ENCODE measurements at places on chromosomes 2 and 18.

DNA sequence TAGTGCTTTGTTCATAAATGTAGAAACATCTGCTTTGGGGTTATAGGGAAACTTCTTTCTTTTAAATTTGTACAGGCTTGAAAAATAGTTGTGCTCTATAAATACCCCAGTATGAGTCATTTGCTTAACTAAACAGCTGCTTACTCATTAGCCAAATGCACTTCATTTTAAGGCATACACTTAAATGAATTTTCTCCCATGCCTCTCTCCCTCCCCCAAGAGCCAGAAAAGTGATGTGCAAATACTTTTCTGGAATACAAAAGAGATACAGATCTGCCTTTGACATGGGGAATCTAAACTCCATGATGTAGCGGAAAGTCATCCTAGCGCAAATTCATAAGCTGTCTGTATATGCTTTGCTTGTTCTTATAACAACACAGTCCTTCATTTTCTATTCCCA is 469.4 kb downstream of the DLGAP1 start:
- no peak for DNase-seq

DNA sequence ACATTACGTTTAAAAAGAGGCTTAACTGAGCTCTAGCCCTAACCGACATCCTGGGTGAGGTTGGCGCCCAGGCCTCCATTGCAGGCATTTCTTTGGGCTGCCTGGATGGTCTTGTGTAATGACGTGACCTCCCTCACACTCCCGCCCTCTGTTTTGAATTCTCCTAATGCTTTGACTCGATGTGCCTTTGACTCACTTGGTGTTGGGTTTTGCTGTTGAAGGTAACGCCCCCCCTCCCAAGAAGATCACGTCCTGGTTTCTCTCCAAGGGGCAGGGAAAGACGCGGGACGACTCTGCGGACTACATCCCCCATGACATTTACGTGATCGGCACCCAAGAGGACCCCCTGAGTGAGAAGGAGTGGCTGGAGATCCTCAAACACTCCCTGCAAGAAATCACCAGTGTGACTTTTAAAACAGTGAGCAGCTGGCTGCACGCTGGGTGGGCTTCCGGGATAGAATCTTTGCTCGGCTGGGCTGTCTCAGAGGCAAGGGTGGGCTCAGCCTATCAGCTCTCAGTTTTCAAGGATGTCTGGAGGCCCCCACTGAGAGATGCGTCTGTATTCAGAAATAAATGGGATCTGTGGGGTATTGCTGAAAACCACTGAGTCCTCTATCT is 87.9 kb upstream of the ATG16L1 start:
- no peak for DNase-seq

DNA sequence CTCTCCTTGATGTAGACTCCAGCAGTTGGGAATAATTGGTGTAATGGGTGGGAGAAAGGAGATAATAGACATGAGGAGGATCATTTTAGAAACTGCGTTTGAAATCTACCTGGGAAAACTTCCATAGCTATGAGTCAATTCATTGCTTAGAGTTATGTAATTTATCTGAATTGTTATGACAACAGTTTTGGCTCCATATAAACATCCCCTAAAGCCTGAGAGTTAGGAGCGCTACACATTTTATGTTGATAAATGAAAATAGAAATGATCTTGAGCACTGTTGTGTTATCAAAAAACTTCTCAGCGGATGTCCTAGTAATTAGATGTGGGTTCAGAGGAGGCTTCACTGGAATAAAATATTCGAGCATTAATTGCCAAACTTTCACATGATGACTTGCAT is 573.4 kb downstream of the TSN start:
- no peak for DNase-seq

DNA sequence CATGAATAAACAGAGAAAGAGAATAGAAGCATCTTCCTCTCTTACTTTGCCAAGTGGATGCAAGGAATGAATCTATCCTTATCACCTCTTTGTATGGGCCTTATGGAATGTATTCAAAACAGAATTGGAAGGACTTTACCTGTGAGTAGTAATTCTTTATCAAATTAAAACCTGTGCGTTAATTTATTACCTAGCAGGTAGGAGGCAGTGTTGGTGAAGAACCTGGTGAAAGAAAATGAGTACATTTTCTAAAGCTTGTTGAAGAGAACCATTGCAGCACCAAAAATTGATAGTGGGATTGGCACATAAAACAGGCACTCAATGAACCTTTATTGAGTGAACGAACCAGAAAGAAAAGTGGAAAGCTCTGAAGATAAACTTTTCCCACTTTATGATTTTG is 1302.1 kb upstream of the CELF4 start:
- DNase-seq: no peak

DNA sequence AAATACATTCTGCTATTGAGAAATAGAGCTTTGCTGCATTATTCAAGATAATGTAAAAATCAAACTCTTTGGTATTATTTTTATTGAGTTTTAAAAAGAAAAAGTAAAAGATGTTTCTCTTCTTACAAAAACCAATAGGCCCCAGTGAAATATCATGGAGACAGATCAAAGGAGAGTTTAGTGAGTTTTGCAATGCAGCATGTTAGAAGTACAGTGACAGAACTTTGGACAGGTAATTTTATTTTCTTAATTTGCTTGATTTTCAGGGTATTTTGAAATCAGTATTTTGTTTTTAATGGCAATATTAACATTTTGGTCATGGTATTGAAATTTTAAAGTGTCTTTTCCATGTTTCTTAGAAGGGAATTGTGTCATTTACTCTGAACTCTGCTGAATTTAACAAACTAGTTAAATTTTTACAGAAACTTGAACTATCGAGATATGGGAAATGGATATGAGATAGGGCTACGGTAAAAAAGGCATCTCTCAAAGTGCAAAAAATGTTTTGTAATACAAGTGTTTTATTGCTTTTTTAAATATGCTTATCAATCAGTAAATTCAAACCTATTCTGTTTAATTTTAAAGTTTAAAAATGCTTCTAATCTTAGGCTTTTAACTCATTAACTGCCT is 13.8 kb downstream of the DNAJC10 start:
- DNase-seq: no peak

- no peak for DNase-seq
These were observed 45.4 kb upstream of the PTMA start for GRCh38 chr2:231662811-231663457.

GRCh38 chr2:56476509-56477071 is 292.8 kb downstream of the CCDC85A start:
- no peak for DNase-seq

DNA sequence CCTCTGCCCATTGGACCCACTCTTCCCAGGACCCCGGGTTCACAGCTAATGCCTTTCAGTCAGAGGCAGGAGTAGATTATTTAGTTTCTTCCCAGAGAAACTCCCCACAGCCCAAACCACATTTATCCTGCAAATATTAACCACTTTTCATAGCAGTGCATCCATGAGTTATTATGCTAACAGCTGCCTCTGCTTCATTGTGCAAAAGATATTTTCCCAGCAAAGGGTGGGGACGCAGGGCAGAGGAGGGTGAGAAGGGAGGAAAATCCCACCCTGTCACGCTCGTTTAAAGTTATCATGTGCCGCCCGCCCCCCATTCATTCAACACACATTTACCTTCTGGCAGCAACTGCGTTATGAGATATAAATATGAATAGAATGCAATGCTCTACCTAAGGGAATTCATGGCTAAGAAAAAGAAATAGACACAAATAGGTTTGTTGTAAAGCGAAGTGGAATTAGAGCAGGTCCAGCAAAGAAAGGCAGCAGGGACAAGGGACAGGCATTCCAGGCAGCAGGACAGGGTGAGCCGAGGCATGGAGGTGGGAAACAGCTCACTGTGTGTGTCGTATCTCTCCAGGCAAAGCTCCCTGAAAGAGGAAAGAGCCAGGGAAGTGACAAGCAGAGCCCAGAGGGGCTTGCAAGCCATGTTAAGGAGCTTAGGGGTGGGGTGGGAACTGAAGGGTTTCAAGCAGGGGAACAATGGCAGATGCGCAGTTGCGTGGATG is 46.3 kb upstream of the LTBP1 start:
- no peak for DNase-seq

DNA sequence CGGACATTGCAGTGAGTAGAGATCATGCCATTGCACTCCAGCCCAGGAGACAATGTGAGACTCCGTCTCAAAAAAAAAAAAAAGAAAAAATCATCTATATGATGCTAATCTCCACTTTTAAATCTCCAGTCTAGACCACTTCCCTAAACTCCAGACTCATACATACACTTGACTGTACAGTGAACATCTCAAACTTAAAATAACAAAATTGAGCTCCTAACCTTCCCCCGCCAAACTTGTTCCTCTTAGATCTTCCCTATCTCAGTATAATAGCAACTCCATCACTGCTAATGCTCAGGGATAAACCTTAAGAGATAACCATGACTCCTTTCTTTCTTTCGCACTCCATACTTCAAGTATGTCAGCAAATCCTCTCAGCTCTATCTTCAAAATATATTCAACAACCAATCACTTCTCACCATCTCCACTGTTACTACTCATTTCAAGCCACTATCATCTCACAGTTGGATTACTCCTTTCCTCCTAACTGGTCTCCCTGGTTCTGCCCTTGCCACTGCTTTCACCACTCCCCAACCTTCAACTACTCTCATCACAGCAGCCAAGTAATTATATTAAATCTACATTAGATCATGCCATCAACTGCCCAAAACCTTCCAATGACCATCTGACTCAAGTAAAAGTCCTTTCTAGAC is 12.0 kb downstream of the MEMO1 start:
- DNase-seq: no peak

GRCh38 chr18:53764086-53764485 is 460.4 kb downstream of the MBD2 start:
- no peak for DNase-seq

GRCh38 chr18:62586781-62587487 is 64.1 kb downstream of the ZCCHC2 start:
- DNase-seq: no peak

DNA sequence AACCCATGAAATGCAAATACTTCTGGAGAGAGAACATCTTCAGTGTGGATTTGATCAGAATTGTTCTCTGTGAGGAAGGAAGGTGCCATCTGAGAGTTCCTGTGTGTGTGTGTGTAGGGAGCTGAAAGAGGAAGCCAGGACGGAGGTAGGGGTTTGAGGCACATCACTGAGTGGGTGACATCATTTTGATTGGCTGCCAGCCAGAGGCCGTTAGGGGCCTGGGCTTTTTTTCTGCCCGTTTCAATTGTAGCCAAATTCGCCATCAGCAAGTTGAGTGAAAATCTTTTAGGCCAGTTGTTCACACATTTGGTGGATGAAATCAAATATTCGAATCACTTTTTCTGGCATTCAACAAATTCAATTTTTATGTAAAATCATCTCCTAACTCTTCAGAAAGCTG is 48.9 kb downstream of the TSN start:
- no peak for DNase-seq

GRCh38 chr2:78973630-78974029 is 51.9 kb upstream of the REG3G start:
- no peak for DNase-seq

DNA sequence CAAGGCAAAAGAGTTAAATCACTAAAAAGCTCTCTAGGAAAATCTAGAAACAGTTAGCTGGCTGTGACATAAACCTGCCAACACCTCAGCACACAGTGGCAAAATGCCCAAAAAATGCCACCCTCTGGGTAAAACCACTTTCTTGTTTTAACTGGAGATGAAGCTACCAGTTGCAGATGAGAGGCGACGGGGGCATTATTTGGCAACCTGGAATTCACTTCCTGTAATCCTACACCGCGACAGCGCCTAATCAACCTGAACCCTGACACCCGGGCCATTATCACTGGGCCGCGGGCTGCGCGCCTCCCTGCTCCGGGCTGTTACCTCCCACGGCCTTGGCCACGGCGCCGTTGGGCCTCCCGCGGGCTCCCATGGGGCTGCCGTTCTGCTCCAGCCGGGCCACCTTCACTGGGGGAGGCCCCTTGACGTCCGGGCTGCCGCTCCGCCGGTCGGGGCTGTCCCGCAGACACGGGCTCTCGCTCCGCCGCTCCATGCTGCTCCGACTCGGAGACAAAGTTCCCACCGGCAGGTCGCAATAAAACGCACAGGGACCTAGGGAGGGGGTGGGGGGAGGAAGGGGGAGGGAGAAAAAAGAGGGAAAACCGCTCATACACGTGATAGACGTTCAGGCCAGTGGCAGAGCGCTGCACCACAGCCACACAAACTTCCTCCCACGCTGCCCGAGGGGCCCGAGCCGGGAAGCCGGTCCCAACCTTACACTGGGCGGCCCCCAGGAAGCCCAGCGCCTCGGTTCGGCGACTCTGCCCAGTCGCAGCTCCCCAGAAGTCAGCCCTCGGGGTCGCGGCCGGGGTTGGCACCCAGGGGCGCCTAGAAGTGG is 2.0 kb downstream of the SATB2 start:
- DNase-seq: no peak

DNA sequence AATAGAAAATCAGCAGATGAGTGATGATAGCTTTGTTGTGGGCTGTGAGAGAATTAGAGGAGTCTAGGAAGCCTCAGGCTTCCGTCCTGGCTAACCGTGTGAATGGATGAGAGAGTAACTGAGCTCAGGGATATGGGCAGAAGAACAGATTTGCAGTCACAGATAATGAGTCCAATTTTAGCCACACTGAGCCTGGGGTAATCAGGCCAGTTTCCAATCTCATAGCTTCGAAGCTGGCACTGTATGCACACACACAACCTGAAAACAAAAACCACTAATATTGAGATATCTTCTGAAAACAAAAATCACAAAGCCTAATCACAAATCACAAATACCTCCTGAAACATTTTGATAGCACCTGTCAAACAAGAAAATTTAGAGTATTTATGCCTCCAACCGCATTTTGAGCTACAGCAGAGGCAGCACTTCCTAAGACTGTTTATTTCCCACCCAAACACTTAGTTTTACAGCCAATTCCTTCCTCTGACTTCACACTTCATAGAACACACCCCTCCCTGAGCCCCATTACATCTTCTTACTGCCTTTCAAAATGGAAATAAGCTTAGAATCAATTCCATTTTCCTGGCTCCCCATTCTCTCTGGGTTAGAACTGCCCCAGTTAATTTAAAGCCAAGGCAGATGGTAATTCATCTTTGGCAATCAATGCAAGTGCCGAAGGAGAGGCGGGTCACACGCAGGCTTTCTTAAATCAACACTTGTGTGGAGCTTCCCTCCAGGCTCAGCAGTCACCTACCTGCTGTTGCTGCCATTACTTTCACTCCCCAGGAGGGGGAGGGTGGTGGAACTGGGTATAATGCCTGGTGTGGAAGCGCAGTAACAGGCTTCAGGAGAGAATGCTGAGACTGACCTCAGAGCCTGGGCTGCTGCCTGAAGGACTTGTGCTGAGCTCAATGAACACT is 18.9 kb downstream of the TTR start:
- DNase-seq: no peak

DNA sequence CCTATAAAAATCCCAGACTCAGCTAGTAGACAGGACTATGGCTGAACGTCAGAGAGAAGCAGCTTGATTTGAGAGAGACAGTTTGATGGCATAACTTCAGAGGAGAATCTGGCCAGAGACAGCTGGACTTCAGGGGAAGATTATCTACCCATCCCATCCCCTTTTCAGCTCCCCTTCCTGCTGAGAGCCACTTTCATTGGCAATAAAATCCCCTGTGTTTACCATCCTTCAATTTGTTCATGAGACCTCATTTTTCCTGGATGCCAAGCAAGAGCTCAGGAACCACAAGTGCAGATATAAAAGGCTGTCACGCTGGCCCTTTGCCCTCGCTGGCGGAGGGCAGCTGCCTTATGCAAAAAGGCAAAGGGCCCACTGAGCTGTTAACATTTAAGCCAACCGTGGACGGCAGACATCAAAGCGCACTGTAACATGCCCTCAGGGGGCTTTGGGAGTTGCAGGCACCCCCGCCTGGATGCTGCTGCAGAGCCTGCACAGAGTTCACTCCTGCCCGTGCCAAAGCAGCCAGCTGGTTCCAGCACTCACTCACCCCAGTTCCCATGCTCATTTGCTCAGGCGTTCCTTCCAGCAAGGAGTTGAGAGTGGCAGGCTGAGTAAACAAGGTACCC is 164.3 kb upstream of the PGAP1 start:
- DNase-seq: no peak
